ENCODE measurements at places on chromosomes 16 and 17.

GRCh38 chr16:73753931-73754330, 542.7 kb upstream of the PSMD7 start:
- no peak for DNase-seq

- no peak for DNase-seq
Observed at GRCh38 chr17:173166-173911, 8.1 kb downstream of the DOC2B start.

DNA sequence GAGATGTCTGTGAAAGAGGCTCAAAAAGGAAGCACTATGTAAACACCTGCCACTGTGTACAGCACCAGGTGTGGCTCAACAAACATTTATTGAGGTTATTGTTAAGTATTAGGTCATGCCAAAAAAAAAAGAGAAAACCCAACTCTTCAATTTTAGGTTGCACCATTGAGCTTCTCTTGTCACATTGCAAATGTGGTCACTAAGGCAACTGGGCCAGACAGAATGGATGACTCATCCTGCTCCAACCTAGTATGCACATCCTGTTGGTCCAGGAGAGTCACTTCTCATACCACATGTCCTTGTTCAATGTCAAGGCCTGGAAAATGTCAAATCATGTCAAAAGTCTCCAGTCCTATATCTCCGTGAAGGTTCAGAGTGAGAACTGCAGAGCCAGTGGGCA, 25.0 kb downstream of the HOXB1 start:
- DNase-seq = no peak

DNA sequence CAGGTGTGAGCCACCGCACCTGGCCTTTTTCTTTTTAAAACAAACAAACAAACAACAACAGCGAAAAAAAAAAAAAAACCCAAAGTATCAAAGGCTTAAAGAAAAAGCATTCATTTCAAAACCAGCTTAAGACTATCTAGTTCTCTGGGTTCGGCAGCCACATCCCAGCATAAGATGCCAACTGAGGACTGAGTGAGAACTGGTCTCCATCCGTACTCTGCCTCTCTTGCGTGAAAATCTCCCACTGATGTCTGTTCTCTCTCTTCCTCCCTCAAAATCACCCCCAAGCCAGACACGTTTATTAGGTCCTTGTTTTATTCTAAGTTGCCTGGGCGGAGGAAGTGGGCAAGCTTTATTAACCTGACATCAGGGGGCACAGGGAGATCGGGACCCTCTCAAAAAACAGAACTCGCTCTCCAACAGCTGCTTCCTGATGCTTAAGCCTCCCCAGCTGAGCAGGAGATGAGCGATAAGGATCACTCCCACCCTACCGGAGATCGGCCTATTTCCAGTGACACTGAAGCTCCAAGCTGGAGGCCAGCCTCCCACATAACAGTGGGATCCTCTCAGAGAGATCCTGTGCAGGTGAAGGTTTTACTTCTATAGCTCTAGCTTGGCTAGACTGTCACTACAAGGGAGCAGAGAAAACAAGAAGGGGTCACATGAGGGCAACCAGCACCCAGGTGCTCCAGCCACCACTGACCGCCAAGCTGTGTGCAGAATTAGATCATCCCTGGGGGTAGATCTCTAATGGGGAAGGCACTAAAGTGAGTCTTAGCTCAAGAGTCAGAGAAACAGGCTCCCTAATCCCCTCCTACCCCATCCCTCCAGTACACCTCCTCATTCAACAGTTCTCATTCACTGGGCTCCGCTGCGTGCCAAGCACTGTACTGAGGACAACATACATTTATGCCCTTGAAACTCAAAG, 13.6 kb downstream of the CDC42EP4 start:
- no peak for DNase-seq

- DNase-seq = no peak
Observed at GRCh38 chr17:44213403-44214229, 5.9 kb downstream of the UBTF start.

Data from NT2/D1 (cell line).